ENCODE measurements at places on chromosomes 5 and 9.
A peak's percentile ranks its signal among the peaks of the same experiment; 100 is the strongest.

GRCh38 chr9:132804576-132805295 is 73.3 kb downstream of the AK8 start:
- DNase-seq, result no peak

DNA sequence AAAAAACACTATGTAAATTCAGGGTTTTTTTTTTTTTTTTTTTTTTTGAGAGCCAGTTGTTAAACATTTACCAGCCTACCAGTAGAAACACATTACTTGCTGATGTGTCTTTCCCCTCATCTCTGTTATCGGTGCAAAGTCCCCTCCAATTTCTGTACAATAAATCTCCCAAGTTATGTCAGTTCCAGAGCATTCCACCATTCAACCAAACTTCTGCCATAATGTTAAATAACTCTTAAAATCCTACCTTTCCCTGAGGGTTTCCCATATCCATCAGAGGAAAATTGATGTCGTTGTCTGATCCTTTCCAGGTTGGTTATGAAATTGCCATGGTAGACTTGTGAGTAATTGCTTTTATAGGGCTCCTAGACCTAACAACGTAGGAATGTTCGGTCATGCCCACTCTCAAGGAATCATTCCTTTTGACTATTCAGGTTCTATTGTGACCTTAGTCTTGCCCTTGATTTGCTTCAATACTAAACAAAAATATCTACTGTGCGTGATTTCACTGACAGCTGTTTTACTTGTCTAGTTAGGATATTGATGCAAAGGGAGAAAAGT is 5.6 kb upstream of the PPP2R2B start:
- no peak for DNase-seq

GRCh38 chr9:129284607-129285291 is 106.7 kb upstream of the IER5L start:
- no peak for DNase-seq

DNA sequence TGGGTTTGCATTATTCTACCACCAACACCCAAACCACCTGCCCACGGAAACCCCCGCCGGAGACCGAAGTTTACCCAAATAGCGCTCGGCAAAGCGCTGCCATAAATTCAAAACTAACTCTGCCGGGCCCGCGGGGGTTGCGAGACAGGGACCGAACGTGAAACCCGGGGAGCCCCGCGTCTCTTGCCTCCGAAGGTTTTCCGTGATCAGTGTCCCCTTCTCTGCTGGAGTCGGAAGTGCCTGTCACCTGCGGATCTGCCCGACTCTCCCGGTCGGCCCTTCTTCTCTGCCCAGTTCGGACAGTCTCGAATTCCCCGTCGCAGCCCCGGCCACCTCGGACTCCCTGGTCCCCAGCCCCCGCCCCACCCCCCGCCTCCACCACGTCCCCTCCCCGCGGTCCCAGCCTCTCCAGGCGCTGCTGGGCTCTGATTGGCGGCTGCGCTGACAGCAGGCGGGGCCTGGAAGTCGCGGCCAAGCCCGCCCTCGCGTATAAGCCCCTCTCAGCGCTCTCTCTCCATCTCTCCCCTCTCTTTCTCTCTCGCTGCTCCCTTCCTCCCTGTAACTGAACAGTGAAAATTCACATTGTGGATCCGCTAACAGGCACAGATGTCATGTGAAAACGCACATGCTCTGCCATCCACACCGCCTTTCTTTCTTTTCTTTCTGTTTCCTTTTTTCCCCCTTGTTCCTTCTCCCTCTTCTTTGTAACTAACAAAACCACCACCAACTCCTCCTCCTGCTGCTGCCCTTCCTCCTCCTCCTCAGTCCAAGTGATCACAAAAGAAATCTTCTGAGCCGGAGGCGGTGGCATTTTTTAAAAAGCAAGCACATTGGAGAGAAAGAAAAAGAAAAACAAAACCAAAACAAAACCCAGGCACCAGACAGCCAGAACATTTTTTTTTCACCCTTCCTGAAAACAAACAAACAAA is at the start of gene RORB:
Gene RORB (plus strand): TSS at position 517 of the 929 bp plus-strand sequence. CDS start 642 bp downstream, outside the sequence.
- peak; percentile 12 for DNase-seq

- no peak for DNase-seq
These were observed 344.1 kb downstream of the TMEM38B start for GRCh38 chr9:106038266-106039001.

- DNase-seq, result no peak
These were observed 33.0 kb downstream of the GADD45G start for GRCh38 chr9:89637787-89638186.

DNA sequence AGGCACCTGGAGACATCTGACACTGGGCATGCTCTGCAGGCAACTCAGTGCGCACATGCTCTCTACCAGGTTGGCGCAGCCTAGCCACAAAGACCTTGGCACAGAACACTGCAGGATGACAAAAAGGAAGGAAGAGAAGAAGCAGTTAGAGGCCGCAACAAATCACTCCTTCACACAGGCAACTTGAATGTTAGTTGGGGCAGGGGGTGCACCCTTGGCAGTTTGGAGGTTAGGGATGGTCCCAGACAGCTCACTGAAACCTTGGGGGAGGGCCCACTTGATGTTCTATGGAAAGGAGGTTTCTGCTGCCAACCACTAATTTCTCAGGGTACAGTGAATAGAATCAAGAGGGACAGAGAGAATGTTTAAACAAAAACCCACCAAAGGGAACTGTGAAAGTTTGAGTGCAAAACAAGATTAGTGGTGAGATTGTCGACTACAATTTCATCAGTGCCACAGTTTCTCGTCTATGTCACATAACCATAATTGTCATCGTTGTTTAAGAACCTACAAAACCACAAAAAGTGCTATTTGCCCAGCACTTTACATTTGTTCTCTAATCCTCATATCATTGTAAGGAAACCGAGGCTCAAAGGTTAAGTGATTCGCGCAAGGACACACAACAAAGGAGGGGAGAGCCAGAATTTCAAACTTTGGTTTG is 48.7 kb downstream of the FBXW11 start:
- DNase-seq, result no peak

DNA sequence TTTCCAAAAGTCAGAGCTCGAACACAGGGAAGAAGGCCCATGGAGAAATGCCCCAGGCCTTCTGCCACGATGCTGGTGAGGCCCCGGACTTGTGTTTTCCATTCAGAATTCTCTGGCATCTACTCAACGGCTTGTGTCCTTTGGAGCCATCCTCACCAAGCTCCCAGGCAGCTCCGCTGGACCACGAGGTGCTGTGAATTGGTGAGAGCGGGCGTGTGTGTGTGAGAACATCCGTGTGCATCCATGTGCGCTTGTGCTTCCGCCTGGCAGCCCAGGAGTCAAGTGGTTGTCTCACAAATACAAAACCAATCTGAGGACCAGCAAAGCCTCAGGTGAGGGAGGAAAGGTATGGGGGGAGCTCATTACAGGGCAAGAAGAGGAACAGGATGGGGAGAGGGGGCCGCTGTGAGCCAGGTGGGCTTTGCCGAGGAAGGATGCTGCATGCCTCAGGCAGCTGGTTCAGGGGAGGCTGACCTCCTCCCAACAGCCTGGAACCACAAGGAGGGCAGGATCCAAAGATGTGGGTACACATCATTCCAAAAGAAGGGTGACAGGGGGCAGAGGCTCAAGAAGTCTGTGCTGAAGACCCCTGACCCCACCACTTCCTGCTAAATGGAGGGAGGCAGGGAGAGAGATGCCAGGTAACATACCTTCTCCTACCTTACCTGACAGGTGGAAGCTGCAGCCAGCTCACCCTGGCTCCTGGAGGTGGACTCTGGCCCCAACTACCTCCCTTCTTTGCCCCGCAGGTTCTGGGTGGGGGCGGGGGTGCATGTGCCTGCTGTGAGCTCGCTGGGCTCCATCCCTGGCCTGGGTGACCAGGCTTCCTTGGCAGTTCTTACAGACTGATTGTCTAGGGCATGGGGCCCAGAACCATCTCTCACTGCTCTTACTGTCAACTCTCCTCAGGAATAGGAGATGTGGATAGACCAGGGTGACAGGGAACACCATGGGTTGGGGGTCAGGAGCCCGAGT is 196.3 kb downstream of the PAX5 start:
- no peak for DNase-seq

- no peak for DNase-seq
These were observed 709 bp downstream of the FANCG start for GRCh38 chr9:35079041-35079425.

GRCh38 chr5:107799306-107799705 is 128.6 kb upstream of the EFNA5 start:
- DNase-seq, result no peak

Data from stimulated activated CD8-positive, alpha-beta memory T cell treated with anti-CD3 and anti-CD28 coated beads, Interleukin-4, amount 100 ng/mL, for 4 hours (primary cell).